Fibroblast of skin of right biceps (primary cell): ENCODE measurements at places on chromosomes 4 and X.

GRCh38 chrX:41664908-41665307, 23.9 kb upstream of the GPR34 start:
- DNase-seq, result no peak

GRCh38 chr4:6918338-6918737, 8.7 kb downstream of the TBC1D14 start:
- no peak for DNase-seq

DNA sequence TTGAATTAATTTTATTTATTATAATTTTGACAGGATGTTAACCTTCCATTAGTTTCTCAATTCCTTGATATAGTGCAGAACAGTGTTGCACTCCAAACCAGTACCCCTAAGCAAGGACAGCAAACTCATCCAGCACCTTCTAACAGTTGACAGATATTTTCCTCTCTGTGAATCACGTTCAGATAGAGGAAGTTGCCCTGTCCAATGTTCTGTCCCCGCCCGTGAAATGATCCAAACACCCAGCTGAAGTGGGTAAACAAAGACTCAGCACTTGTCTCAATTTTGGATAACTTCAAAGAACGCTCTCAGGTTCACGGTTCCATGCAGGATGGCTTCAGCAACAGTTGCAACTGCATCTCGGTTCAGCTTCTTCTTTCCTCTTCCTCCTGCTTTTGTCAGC, 1240.0 kb upstream of the ADGRL3 start:
- no peak for DNase-seq

DNA sequence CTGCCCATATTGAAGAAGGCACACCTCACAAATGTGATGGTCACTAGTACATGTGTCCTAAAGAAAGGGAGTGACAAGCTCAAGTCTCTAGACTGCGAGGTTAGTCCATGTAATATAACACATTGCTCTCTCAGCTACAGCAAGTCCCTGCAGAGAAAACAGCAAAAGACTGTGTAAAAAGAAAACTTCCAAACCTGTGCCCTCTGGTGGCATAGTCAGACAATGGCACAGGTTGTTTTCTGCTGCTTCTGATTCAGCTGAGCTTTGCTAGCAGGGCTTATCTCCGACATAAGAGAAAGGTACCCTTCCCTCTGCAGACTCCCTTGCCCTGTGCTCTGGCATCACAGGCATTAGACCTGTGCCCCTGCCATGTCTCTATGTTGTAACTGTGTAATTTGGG, 1.4 kb upstream of the SERPINA7 start:
- DNase-seq, result no peak

- peak; percentile 89 for DNase-seq
Measured at GRCh38 chr4:173424899-173425805, 26.2 kb upstream of the SCRG1 start.
